ENCODE measurements at places on chromosomes 13 and 19.

- no peak for DNase-seq
These were observed 5.4 kb upstream of the ZSCAN5A start for GRCh38 chr19:56319991-56320390.

- DNase-seq: no peak
These were observed 62.0 kb downstream of the GPALPP1 start for GRCh38 chr13:45051315-45051714.

- no peak for DNase-seq
These were observed 121.5 kb downstream of the LHFPL6 start for GRCh38 chr13:39481491-39481890.

GRCh38 chr13:30847650-30848307, 58.3 kb upstream of the MEDAG start:
- DNase-seq: no peak

GRCh38 chr13:48159826-48160225, 64.9 kb upstream of the MED4 start:
- no peak for DNase-seq

DNA sequence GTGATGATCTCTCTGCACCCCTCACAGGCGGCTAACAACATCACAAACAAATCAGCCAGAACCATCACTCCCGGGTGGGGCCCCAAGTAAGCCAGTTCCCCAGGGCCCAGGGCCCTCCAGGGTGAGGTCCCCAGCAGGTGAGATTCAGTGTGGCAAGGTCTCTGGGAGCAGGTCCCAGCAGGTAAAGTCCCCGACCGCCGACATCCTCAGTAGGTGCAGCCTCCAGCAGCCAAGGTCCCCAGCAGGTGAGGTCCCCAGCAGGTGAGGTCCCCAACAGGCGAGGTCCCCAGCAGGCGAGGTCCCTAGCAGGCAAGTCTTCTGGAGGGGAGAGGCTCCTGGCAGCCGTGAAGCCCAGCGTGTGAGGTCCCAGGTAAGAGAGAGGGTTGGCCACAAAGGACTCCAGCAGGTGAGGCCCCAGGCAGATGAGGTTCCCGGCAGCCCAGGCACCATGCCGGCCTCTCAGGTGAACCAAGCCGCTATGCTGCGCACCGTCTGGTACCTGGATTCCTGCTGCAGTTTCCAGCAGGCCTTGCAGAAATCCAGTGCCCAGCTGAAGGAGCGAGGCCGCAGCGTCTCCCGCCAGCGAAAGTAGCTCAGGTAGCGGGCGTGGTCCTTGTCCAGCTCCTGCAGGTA, 3.9 kb upstream of the FUT6 start:
- no peak for DNase-seq

- no peak for DNase-seq
These were observed 19.0 kb downstream of the MAN2B1 start for GRCh38 chr19:12647490-12648071.

GRCh38 chr13:24141333-24141910, 19.1 kb upstream of the SPATA13 start:
- no peak for DNase-seq

GRCh38 chr19:49430172-49430677, 5.0 kb downstream of the GFY start:
- no peak for DNase-seq

- DNase-seq: no peak
These were observed 48.5 kb downstream of the PEX11G start for GRCh38 chr19:7440188-7440975.

GRCh38 chr19:19537075-19538048, 703 bp upstream of the CILP2 start:
- no peak for DNase-seq

- DNase-seq: no peak
These were observed 4.2 kb downstream of the FPR3 start for GRCh38 chr19:51799034-51799773.

- DNase-seq: no peak
These were observed at the start of gene FDX2 for GRCh38 chr19:10315335-10316214. Gene FDX2 (minus strand): TSS chr19:10316015. CDS start chr19:10315996, 19 bp downstream.

Data from keratinocyte (primary cell).